ENCODE measurements at places on chromosomes 7 and 10.

DNA sequence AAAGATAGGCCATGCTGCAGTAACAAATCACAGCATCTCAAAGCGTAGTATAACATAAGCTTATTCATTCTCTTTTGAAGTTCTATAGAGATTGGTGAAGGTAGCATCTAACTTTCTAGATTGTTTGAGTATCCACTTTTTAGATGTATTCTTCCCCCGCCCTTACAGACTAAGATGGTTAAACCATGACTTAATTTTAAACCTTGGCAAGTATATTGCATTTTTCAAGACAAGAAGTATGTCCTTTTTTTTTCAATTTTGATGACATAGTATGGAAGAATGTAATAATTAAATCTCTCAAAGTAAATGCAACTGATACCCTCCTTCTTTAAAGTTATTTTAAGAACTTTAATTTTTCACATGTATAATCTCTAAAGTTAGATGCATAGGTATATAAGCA, 190.0 kb downstream of the KCND2 start:
- DNase-seq, result no peak

DNA sequence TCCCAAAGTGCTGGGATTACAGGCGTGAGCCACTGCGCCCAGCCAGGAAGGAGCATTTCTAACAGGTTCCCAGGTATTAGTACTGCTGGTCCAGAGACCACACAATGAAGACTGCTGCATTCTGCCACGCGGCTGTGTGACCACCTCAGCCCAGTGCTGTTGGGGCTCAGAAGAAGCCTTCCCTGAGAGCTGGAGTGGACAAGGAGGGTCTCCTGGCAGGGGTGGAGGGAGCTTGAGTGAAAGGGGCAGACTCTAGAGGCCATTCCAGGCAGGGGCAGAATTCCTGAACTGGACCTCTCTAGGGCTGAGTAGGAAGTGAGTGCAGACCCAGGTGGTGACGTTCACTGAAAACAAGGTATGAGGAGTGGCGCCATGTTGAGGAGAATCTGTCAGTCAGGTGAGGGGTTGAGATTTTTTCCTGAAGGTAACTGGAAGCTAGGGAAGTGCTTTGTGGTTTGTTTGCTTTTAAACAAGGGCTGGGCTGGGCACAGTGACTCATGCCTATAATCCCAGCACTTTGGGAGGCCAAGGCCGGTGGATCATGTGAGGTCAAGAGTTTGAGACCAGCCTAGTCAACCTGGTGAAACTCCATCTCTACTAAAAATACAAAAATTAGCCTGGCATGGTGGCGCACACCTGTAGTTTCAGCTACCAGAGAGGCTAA, 67.6 kb downstream of the TACC2 start:
- peak; percentile 25 for DNase-seq

GRCh38 chr10:43576062-43576461, 1.6 kb upstream of the ZNF239 start:
- no peak for DNase-seq

GRCh38 chr7:130037703-130038102, 13.5 kb downstream of the ZC3HC1 start:
- DNase-seq, result peak; percentile 43

DNA sequence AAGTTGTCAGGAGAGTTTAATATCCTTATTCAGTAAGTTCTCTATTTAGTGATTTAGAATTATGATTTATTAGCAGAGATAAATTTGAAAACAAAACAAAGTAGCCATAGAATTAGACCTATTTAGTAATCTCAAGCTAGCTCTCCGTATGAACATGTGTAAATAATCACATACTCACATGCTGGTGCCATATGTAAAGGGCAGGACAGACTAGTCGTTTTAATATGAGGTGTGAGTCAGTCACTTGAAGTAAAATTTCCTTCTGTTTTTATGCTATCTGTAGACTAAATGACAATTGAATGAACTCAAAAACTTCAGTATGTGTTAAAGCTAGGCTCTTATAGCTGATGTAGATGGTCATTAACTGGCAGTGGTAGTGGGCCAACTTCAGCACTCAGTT, 67.1 kb downstream of the WAC start:
- peak; percentile 15 for DNase-seq

- no peak for DNase-seq
Observed at GRCh38 chr10:30500534-30500933, 66.5 kb downstream of the MAP3K8 start.

GRCh38 chr7:116209561-116210070, 723 bp upstream of the TES start:
- peak; percentile 40 for DNase-seq

GRCh38 chr7:135742371-135742770, 6.2 kb downstream of the FAM180A start:
- DNase-seq, result no peak

DNA sequence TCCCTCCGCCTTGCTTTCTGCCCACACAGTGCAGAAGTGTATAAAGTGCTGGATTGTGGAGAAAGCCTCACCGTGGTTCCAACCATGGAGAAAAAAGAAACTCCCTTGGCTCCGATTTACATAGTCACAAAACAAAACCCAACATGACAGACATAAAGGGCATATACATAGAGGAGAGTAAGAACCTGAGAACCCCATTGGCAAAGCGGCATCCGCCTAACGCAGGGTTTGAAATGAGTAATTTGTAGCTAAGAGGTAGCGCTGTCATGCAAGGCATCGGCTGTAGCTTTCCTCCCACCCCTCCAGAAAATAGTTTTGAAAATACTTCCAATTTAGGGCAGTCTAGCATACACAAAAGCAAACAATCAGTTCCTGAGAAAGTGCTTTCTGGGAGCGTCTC, 126.0 kb upstream of the NRBF2 start:
- no peak for DNase-seq

DNA sequence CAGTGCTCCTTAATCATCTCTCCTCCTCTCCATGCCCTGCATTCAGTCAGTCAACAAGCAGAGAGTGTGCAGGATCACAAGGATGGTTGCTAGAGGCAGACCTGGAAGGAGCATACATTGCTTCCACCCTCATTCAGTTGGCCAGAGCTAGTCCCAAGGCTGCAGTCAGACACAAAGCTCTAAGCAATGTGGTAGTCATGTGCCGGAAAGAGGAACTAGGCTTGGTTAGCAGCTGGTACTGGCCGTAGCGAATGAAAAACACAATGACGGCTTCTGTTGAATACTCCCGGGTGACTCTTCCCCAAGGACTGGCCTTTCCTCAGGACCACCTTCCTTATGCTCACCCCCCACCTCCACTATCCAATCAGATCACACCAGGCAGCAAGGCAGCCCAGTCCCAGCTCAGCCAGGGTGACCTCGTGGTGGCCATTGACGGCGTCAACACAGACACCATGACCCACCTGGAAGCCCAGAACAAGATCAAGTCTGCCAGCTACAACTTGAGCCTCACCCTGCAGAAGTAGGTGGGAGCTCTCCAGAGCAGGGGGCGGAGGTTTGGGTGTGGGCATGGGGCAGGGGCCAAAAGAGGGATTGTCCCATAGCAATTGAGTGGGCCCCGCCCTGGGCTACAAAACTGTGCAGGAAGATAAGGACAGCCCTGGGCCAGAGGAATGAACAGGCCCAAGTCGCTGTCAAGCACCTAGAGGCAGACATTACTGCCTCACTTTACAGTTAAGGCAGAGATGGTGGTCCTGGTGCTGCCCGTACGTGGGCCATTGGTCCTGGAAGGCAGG, 10.9 kb downstream of the LDB3 start:
- DNase-seq, result no peak

DNA sequence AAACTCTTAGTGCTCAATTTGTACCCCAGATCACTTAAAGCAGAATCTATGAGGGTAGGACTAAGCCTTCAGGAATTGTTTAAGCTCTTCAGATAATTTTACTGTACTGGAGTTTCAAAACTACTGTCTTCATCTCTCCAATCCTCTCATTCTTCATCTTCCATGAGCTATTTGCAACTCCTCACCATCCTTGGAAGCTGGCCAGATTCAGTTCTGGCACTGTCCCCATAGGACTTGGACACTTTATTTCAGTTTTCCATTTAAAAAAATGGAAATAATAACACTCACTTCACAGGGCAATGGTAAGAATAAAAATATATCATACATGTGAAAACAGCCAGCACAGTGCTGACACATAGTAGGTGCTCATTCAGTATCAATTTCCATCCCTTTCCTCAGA, 74.6 kb downstream of the PPP1R17 start:
- DNase-seq, result no peak

GRCh38 chr10:61612009-61612408, 50.7 kb upstream of the CABCOCO1 start:
- DNase-seq, result no peak

DNA sequence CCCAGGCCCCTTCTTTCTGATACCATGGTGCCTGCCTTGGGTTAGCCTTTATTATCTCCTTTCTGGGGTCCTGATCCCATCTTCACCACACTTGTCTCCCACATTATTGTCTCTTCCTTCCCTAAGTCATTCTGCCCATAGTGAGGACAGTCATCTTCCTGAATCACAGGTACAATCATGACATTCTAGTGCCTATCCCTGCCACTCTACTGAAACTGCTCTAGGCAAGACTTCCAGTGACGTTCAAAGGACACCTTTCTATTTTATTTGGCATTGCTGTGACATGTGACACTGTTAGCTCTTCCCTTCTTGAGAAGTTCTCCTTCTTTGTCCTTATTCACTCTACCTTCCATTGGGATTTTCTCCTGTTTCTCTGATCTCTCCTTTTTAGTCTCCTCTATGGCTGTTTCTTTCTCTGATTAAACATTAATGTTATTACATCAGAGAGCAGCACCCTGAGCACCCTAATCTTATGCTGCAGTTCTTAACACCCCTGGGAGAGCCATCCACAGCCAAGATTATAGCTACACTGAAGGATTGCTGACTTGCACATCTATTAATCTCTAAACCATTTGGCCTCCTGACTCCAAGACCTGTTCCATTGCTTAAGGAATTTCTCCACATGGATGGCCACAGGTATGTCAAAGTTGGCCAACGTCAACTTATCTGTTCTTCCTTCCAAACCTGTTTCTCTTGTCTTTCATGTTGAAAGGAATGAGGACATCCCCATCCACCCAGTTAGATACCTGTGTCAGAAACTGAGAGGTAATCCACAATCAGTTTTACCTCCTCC, 10.9 kb downstream of the MACC1 start:
- no peak for DNase-seq

- no peak for DNase-seq
Observed at GRCh38 chr10:60905580-60905979, 38.4 kb downstream of the RHOBTB1 start.

DNA sequence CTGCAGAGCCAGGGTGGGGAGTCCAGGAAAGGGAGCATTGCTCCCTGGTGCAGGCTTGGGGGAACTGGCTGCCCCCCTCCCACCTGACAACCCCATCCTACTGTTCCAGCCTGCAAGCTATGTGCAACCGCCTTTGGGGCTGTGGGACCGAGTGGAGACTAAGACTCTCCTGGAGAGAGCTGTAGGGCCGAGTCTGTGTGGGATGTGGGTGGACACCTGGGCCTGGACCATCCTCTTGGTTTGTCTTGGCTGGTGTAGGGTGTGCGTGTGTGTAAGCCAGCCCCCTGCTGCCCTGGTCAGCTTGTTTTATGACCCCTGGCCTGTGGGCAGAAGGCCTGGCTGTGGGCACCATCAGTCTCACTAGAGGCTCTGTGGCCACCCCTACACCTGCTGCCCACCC, 1.6 kb upstream of the RAMP3 start:
- DNase-seq, result no peak

GRCh38 chr10:35426657-35427056, 90.3 kb downstream of the CCNY start:
- DNase-seq, result no peak

DNA sequence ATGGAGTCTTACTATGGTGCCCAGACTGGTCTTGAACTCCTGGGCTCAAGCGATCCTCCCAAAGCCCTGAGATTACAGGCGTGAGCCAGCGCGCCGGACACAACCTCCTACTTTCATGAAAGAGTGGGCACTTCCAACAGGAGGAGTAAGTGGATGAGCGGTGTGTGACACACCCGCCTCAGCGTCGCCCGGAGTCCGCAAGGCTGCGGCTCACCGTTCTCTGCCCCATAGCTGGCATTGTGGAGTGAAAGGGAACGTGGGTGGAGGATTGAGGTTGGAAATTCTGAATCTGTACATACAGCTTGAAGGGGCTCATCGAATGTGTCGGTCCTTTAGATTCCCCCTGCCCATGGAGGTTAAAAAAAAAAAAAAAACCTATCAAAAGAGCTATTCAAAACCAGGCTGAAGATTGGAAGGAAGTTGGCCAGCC, 524 bp upstream of the PRXL2A start:
- DNase-seq, result no peak

- DNase-seq, result no peak
Observed at GRCh38 chr7:134293002-134293740, 23.6 kb downstream of the SLC35B4 start.

DNA sequence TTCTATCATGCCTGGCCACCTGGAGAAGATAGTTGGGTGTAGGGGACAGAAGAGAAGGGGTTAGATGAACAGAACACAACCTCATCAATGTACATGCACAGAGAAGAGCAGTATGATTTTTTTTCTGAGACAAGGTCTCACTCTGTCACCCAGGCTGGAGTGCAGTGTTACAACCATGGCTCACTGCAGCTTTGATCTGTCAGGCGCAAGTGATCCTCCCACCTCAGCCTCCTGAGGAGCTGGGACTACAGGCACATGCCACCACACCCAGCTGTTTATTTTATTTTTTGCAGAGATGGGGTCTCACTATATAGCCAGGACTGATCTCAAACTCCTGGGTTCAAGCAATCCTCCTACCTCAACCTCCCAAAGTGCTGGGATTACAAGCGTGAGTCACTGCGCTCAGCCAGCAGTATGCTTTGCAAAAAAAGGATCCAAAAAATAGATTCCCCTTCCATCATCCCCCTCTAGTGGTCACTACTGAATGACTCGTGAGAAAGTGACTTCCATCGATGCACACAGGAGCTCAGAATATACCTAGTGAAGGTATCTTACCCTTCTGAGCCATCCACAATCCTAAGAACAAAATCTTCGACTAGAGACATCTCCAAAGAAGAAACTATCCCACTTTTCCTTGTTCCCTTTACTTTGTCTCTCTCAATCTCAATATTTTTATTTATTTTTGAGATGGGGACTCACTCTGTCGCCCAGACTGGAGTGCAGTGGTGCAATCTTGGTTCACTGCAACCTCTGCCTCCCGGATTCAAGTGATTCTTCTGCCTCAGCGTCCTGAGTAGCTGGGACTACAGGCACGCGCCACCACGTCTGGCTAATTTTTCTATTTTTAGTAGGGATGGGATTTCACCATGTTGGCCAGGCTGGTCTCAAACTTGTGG, 21.0 kb downstream of the ZCWPW1 start:
- peak; percentile 83 for DNase-seq

DNA sequence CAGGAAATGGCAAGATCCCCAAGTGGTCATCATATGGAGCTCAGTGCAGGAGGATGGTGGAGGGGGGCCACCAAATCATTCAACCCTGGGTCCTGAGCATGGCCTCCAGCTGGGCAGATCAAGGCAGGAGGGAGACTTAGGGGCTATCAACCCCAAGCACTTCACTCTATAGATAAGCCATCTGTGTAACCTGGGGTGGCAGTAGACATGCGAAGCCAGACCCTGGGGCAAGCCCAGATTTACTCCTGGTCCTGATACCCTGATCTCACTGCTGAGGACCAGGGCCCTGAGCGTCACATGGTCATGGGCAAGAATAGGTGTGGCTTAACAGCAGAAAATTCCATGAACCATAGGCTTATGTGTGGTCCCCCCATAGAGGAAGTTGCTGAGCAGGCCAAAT, 173.0 kb upstream of the ADCY1 start:
- no peak for DNase-seq
